Activated CD4-positive, alpha-beta T cell treated with anti-CD3 and anti-CD28 coated beads, Interleukin-2, amount 50 U/mL, for 16 hours (primary cell): ENCODE measurements at places on chromosomes 12 and 14.

- DNase-seq, result no peak
These were observed 113.2 kb downstream of the DENND5B start for GRCh38 chr12:31477687-31478086.

DNA sequence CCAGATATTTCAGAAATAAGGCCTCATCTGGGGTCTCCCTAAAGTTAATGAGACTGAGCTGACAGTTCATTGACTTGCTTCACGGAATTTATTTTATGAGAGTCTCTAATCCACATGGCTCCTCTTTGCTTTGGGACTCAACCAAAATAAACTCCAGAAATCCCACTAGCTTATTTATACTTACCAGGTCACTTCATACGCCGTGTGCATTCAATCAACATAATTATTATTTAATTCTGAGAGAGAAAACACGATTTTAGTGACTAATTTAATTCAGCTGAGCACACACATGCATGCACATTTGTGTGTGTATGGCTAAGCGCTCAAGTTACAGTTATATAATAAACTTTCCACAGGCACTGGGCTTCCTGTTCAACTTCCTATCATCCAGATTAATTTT lies 333.4 kb upstream of the CCDC196 start:
- DNase-seq, result no peak

DNA sequence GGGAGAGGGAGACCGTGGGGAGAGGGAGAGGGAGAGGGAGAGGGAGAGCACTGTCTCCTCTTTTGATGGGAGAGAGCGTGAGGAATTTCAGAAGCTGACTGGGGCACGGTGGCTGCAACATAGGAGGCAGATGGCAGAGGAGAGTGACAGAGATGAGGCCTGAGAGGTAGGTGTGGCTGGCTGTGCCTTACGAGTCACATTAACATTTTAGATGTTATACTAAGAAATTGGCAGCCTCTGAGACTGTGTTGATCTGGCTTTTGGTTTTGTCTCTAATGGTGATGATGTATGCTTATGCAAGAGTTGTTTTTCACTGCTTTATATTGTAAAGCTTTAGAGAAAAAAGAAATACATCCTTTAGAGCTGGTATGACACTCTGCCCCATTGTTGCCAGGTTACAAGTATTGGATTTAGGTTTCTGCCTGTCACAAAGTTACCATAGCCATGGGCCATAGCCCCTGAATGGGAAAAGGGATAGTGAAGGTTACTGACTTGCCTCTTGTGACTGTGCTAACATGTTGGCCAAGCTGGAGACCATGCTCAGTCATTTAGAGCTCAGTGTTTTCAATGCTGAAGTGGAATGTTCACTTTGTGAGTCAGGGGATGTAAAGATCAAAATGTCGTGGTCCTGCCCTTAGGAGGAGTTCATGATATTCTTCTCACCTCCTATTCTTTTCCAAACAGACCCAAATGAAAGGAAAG lies 186.2 kb downstream of the SYNE2 start:
- DNase-seq, result no peak

DNA sequence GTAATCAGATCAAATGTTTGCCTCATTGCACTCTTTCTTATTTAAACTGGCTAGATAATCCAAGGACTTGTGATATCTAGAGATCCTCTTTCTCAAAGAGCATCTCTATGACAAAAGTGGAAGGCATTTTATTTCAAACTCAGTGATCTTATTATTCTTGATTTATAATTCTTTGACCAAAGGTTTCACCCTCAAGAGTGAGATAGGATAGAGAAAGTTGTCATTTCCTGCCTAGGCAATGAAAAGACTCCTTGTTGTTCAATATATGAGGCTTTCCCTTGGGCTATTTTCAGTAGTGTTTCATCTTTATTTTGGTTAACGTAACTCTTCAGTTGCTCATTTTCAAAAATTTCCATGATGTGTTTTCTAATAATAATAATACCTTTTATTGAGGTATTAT lies 18.0 kb upstream of the INSM2 start:
- DNase-seq, result no peak

DNA sequence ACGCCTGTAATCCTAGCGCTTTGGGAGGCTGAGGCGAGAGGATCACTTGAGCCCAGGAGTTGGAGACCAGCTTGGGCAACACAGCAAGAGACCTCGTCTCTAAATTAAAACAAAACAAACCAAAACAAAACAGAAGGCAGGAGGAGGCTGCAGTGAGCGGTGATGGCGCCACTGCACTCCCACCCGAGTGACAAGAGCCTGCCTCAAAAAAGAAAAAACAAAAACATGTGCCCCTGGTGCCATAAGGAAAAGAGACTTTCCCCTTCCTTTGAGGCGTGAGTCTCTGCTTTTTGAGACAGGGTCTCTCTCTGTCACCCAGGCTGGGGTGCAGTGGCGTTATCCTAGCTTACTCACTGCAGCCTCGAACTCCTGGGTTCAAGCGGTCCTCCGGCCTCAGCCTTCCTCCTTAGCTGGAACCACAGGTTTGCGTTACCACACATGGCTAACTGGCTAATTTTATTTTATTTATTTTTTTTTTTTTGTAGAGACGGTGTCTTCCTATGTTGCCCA lies 9.0 kb upstream of the EAPP start:
- DNase-seq, result no peak

DNA sequence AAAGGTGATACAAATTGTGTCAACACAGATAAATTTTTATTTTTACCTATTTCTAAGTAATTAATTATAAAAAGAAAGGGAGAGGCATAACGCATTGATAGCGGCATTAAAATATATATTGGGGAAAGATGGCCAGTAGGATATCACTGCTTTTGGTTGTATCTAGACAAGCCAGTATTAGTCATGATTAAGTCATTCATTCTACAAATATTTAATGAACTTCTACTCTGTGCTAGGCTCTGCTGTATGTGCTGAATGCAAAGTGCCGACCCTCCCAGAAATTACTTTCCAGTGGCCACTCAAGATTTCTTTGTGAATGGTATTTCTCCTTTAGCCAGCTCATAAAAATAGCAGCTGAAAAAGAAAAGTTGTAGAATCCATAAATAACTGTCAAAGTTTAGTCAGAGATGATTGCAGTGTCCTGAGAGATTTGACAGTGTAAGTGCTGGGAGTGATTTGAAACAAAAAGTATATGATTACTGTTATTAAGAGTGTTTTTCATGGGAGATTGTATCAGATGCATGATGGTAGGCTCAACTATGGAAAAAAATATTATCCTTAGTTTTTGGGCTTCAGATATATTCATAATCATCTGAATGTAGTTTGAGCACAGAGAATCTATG lies 133.2 kb downstream of the MGAT4C start:
- DNase-seq, result no peak

DNA sequence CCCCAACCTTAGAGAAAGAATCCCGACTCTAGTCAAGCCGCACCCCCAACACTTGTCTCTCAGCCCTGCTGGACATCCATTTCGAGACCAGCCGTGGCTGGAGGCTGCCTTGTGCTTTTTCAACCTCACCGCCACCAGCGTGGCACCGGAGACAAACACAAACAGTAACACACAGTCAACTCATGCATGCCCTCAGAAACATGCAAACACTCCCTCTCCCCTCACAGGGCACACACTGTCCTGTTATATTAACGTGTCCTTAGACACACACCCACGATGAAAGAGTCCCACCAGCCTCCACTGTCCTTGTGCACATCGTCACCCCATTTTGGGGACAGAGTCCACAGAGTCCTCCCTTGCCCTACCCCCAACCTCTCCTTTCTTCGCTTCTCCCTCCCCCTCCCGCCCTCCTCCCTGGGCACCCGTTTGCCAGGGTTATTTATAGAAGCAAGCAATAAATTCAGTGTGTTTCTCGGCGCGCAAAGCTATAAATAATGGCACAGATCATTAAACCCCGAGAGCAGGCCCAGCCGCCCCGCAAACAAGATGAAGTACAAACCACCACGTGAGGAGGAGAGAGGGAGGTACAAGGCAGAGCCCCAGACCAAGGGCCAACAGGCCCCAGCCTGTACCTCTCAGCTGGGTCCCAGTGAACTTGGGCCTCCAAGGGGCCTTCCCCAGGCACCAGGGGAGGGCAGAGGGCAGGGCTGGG lies 27.9 kb downstream of the SMUG1 start:
- DNase-seq, result no peak
